NCI-H2081 (cell line): ENCODE measurements at places on chromosomes 4 and X.

DNA sequence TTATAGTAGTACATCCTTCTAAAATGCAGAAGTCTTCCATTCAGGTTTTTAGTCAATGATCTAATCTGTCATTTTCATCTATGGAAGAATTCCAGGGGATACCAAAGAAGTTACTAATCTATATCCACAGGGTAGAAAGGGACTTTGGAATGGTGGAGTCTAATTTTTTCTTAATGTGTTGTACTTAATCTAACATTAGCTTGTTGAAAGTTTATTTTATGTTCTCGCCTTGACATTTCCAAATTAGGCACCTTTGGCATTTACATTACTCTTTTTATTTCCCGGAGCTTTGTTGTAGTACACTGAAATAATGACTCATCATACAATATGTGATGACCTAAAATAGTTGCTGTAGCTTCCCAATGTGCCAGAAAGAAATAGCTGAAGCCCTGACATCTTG, 91.5 kb downstream of the HTR2C start:
- DNase-seq = no peak

DNA sequence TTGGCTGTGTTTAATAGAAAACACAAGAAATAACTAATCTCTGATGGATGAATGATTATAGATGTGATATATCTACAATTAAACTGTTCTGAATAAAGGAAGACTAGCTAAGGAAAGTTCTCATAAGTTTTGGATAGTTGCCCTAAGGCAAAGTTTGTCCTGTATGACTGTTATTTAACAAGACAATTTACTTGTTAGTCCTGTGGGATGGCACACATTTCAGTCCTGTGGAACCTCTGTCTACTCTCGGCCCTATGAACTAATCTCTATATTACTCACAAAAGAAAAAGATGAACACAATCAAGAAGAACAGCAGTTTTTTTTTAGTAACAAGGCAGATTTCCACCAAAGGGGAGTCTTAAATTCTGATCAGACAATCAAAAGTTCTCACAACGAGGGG, 314.6 kb downstream of the CCSER1 start:
- DNase-seq = no peak

- DNase-seq = no peak
Observed at GRCh38 chr4:42142591-42142990, 9.9 kb downstream of the BEND4 start.

- no peak for DNase-seq
Observed at GRCh38 chr4:25786497-25787065, 76.2 kb downstream of the SEL1L3 start.

GRCh38 chrX:24186483-24186882, 37.0 kb downstream of the ZFX start:
- no peak for DNase-seq

- no peak for DNase-seq
Observed at GRCh38 chr4:7573576-7574091, 138.9 kb upstream of the PSAPL1 start.

DNA sequence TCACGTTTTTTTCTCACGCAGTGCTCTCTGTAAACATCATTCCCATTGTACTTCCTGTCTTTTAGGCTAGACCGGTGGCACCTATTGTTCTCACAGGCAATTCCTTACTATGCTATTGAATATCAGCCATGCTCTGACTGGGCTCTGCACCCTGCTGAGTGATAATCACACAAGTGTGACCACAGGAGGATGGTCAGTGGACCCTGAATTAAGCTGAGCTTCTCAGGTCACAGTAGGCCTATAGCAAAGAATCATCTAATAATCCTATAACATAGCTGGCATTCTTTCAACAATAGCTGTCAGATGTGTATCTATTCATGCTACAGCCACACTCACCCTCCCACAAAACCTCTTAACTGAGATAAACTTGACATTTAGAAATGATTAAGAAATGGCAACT, 2399.8 kb upstream of the TENM3 start:
- peak; percentile 25 for DNase-seq

- DNase-seq = no peak
Observed at GRCh38 chr4:57191523-57192034, 81.4 kb upstream of the IGFBP7 start.

DNA sequence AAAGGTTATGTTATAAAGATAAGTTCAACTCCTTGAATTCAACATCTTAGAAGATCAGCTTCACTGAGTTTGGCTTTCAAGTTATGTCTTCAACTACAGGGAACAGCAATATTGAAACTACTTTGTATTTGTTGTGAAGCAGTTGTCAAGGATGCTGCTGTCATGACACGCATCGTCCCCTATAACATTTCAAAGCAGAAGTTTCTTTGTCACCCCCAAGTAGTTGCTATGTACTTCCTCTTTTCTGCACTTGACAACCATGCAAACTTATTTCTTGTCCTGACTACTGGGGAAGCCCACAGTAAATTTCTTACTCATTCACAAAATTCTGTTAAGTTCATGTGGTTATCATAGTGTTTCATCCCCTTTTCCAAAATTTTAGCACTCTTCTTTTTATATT, 14.3 kb downstream of the ANTXR2 start:
- no peak for DNase-seq

GRCh38 chrX:74422576-74423288, 1.4 kb downstream of the SLC16A2 start:
- no peak for DNase-seq

DNA sequence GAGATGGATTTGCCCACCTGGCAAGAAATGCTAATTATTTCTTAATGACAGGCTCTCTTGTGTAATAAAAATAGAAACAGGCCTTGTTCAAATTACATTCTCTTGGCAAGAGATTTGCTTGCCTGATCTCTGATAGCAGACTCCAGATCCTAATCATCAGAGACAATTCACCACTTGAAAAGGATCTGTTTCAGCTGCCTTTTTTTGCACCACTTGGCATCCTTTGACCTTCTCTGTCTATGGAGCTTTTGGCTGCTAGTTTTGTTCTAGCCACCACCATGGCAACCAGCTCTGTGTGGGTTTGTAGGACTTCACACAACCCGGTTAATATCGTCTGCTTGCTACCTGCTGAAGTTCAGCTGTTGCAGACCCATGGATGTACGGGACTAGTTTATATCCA, 241.1 kb upstream of the TLL1 start:
- DNase-seq = peak; percentile 96

DNA sequence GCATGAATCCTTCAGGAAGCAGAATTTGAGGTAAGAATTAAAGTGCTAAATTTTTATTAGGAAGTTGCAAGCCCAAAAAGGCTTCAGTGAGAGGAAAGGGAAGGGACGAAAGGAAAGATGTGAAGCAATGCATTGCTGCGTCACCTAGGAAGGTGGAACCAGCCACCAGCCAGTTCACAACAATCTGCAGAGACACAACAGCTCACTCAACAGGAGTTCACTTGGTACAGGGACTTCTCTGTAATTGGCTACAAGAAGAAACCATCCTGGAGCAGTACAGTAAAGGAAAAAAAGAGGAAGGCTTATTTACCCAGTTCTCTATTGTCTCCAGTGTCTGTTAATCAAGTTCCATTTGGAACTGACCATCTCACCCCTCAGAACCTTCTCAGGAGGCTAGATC, 157.6 kb downstream of the HNRNPD start:
- DNase-seq = no peak

DNA sequence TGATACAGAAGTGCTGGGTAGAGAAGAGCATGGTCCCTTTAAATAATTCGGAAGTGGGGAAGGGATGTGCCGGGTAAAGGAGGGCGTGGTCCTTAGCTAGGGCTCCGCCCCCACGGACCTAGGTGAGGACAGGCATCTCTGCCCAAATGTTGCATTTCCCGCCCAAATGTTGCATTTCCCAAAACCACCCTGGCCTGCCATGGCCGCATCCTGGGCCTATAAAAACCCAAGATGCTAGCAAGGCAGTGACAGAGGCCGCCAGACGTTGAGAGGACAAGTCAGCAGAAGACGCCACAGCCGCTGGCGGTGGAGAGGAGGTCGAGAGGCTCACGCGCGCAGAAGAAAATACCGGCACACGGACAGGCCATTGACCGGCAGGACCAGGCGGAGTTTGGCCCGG, 46.1 kb downstream of the ZFP42 start:
- no peak for DNase-seq

DNA sequence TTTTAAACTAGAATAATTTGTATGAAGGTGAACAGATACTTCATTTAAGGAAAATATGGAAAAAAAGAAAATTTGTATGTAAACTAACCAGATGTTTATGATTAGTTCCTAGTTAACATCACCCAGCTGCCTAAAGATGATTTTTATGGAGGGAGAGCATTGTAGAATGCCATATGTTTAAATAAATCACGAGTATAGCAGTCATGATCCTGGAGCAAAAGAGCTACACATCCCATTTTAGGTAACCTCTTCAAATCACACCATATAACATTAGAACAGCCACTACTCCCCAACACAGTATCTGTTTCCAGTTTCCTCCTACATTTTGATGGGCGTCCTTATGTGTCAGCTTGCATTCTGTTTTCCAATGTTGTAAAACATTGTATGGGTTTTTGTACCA, 571.9 kb upstream of the FAM241A start:
- DNase-seq = no peak

DNA sequence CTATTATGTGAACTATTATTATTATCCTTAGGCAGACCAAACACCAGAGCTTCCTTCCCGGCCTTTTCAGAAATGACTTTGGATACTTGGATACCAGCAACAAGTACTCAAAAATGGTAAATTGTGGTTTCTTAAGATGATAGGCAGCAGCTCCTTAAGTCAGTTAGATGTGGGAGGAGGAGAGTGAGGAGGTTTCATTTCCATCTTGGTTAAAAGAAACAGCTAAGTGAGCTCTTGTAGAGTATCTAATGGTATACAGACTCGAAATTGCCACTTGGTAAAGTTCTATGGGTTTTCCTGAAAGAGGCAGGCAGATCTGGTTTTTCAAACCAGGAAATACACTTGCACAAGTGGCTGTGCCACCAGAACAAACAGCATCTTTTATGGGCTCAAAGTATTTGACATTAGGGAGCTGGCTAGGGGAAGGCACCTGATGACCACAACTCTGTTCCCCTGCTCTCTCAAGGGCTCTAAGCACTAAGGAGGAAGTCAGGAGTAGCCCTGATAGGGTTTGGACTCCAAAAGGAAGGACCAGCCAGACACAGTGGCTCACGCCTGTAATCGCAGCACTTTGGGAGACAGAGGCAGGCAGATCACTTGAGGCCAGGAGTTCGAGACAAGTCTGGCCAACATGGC, 130.9 kb downstream of the TMEM164 start:
- DNase-seq = no peak

GRCh38 chr4:33013282-33013681, 2293.1 kb downstream of the PCDH7 start:
- no peak for DNase-seq

GRCh38 chr4:41189666-41190065, 24.7 kb downstream of the APBB2 start:
- DNase-seq = no peak

DNA sequence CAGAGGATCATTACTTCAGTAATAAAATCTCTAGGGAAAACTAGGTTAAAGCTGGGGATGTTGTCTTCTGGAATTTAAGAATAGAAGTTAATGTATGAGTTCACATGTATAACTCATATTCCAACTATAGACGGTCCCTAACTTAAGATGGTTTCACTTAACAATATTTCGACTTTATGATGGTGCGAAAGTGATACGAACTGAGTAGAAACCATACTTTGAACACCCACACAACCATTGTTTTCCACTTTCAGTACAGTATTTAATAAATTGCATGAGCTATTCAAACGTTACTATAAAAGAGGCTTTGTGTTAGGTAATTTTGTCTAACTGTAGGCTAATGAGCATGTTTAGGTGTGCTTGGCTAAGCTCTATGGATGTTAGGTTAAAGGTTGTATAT, 38.7 kb downstream of the CCSER1 start:
- DNase-seq = no peak

DNA sequence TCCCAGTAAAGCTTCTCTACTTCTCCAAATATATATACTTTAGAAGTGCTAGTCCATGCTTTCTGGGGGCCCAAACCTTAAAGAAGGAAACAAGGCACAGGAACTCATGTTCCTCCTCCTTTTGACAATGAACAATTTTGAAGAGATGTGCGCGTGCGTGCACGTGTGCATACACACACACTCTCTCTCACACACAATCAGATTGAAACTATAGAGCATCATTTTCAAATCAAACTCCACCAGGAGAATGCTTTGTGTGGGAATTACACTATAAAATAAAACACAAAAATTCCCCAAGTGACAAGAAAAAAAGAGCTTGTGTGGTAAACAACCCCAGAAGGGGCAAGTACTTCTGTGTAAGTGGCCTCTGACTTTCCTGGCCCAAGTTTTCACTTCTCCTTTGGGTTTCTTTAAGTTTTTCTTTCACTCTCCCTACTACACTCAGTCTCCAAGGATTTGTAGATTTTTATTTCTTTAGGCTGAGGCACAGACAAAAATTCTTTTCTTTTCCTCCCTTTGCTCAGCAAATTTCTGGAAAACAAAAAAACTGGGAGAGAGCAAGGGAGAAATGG, 46.6 kb upstream of the SHISA3 start:
- no peak for DNase-seq

DNA sequence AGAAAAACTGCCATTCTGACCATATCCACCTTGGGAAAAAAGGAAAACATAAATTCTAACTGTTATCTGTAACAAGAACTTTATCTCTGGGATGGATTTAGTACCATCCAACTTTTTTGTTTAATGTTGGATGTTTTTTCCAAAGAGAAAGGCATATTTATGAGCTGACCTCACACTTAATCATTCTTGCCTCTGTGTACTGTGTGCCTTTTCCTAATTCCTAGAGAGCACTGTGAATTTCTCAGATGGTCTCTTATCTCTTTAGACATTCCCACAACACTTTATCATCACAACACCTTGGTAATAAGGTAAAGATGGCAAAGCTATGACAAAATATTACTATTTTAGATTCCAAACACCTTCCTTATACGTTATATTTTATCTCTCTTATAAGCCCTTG, 126.2 kb downstream of the COL4A6 start:
- DNase-seq = no peak

DNA sequence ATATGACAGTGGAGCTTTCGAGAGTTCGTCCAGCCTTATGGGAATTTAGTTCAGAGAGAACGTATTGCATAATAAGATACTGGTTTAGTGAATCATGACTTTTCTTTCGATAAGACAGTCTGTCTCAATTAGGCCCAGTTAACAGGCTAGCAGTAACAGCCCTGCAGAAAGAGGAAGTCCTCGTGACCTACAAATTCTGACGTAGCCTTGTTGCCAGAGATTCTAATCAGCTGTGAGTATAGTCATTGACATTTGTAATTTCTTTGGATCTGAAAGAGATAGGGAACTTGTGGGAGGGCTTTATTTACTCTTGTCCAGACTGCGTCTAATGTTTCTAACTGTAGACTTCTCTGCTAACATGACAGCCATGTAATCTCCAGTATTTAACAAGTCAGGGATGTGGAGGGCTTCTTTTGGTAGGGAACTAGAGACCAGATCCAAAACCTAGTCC, 15.8 kb downstream of the ART3 start:
- no peak for DNase-seq

DNA sequence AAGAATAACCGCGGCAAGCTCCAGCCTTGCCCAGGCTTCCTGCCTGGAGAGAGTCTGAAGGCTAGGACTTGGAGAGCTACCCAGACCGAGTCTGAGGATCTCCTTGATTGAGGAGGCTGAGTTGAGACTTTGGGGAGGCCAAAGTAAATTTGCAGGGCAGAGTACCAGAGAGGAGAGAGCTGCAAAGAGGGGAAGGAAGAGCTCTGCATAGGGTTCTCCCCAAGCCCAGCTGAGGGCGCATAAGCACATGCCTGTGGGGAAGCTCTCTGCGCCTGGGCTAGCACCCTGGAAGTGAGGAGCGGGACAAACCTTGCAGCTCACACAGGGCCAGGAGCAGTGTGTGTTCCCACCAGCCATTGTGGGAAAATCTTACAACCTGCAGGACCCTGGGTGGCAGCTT, 56.1 kb downstream of the FAM193A start:
- no peak for DNase-seq
